Stomach (tissue), 19 donors: ENCODE measurements at places on chromosomes 7 and 10. TPM values are rescaled to one million over a fixed set of nuclear protein-coding genes. Genes with fewer than 3 reads are reported as not detected.

The PRKAR2B gene
- polyA plus RNA-seq = 39.6 TPM

The ADRB1 gene
- 0.76 TPM for polyA plus RNA-seq

The AOAH gene
- polyA plus RNA-seq = 1.6 TPM

The ENKUR gene
- polyA plus RNA-seq = 1.7 TPM

The RELN gene
- 0.58 TPM for polyA plus RNA-seq

The CDK5 gene
- polyA plus RNA-seq = 8.3 TPM

The DLX5 gene
- polyA plus RNA-seq = not detected

The EVX1 gene
- polyA plus RNA-seq = not detected

The PLAU gene
- 9.6 TPM for polyA plus RNA-seq

The STEAP1B gene
- not detected for polyA plus RNA-seq

The FGFBP3 gene
- polyA plus RNA-seq = 0.44 TPM

The ADGRA1 gene
- not detected for polyA plus RNA-seq

The HOGA1 gene
- 0.38 TPM for polyA plus RNA-seq

The ZNF25 gene
- polyA plus RNA-seq = 4.3 TPM

The SORCS3 gene
- not detected for polyA plus RNA-seq

The OR6V1 gene
- not detected for polyA plus RNA-seq

GRCh38 chr10:44908936-44909630 is 2.1 kb upstream of the TMEM72 start:
- no peak overlapping the region for H3K27ac ChIP-seq
- H3K4me1 ChIP-seq = peaks cover 46% of the 10 kb centered on the region
- no peaks in the 10 kb centered on the region for H3K27me3 ChIP-seq
- no peak for DNase-seq

GRCh38 chr7:2211259-2211880 is 21.4 kb downstream of the MAD1L1 start:
- no peak for DNase-seq
- no peak overlapping the region for H3K27ac ChIP-seq
- H3K4me1 ChIP-seq = no peaks in the 10 kb centered on the region

- H3K36me3 ChIP-seq = no peaks in the 10 kb centered on the region
- no peak overlapping the region for H3K27ac ChIP-seq
- H3K4me1 ChIP-seq = no peaks in the 10 kb centered on the region
- no peak overlapping the region for H3K4me3 ChIP-seq
- no peaks in the 10 kb centered on the region for H3K27me3 ChIP-seq
These were observed 1262.0 kb downstream of the TYW1 start for GRCh38 chr7:68258609-68259008.

GRCh38 chr7:2838873-2839578 is 5.1 kb downstream of the GNA12 start:
- H3K36me3 ChIP-seq = no peaks in the 10 kb centered on the region
- no peak for DNase-seq
- H3K27me3 ChIP-seq = no peaks in the 10 kb centered on the region
- peaks cover 51% of the 10 kb centered on the region for H3K4me1 ChIP-seq
- H3K4me3 ChIP-seq = no peak overlapping the region
- no peak overlapping the region for H3K27ac ChIP-seq

- H3K4me3 ChIP-seq = no peak overlapping the region
- peaks cover 26% of the 10 kb centered on the region for H3K4me1 ChIP-seq
- peak overlapping the region; percentile 62 for H3K27ac ChIP-seq
- H3K36me3 ChIP-seq = peaks cover 42% of the 10 kb centered on the region
- H3K27me3 ChIP-seq = no peaks in the 10 kb centered on the region
- no peak for DNase-seq
These were observed 31.4 kb upstream of the TRIM8 start for GRCh38 chr10:102612964-102613275.

DNA sequence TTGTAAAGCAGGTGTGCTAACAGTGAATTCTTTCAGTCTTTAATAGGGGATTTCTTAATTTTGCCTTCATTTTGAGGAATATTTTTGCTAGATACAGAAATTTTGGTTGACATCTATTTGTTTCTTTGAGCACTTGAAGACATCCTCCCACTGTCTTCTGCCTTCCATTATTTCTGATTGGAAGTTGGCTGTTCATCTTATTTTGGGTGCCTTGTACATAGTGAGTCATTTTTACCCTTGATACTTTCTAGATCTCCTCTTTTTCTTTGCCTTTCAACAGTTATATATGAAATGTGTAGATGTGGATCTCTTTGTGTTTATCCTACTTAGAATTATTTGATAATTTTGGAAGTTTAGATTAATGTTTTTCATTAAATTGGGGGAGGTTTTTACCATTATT is 631.0 kb downstream of the AUTS2 start:
- H3K4me3 ChIP-seq = no peak overlapping the region
- no peak overlapping the region for H3K27ac ChIP-seq
- DNase-seq = no peak
- H3K4me1 ChIP-seq = no peaks in the 10 kb centered on the region
- no peaks in the 10 kb centered on the region for H3K36me3 ChIP-seq
- H3K27me3 ChIP-seq = no peaks in the 10 kb centered on the region

GRCh38 chr7:98429799-98430198 is 28.9 kb upstream of the BAIAP2L1 start:
- H3K4me3 ChIP-seq = no peak overlapping the region
- DNase-seq = no peak
- no peaks in the 10 kb centered on the region for H3K4me1 ChIP-seq
- H3K27ac ChIP-seq = no peak overlapping the region

- H3K4me1 ChIP-seq = no peaks in the 10 kb centered on the region
- H3K36me3 ChIP-seq = no peaks in the 10 kb centered on the region
- no peak overlapping the region for H3K27ac ChIP-seq
- DNase-seq = no peak
These were observed 168.8 kb upstream of the FRMD4A start for GRCh38 chr10:14499601-14499904.

GRCh38 chr7:25029075-25029474 is 49.1 kb upstream of the OSBPL3 start:
- H3K36me3 ChIP-seq = no peaks in the 10 kb centered on the region
- H3K27me3 ChIP-seq = no peaks in the 10 kb centered on the region
- DNase-seq = no peak
- H3K27ac ChIP-seq = no peak overlapping the region

GRCh38 chr10:17003651-17004286 is 125.8 kb downstream of the CUBN start:
- no peaks in the 10 kb centered on the region for H3K27me3 ChIP-seq
- no peak overlapping the region for H3K4me3 ChIP-seq
- no peaks in the 10 kb centered on the region for H3K36me3 ChIP-seq
- no peak for DNase-seq
- peak overlapping the region; percentile 72 for H3K27ac ChIP-seq
- peaks cover 30% of the 10 kb centered on the region for H3K4me1 ChIP-seq

DNA sequence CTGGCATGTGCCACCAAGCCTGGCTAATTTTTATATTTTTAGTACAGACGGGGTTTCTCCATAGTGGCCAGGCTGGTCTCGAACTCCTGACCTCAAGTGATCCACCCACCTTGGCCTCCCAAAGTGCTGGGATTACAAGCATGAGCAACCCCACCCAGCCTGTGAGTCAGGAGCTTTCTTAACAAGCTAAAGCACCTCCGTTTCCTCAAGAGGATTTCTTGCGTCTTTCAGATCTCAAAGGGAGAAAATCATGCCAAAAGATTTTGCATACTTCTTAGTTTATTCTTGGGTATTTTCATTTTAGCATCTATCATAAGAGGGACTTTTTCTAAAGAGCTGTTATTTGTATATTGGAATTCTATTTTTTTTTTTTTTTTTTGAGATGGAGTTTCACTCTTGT is 47.9 kb upstream of the FOXK1 start:
- H3K36me3 ChIP-seq = no peaks in the 10 kb centered on the region
- H3K4me1 ChIP-seq = peaks cover 7% of the 10 kb centered on the region
- no peak for DNase-seq
- no peaks in the 10 kb centered on the region for H3K27me3 ChIP-seq

GRCh38 chr7:1661461-1661860 is 8.6 kb upstream of the ELFN1 start:
- H3K27me3 ChIP-seq = peaks cover 79% of the 10 kb centered on the region
- H3K27ac ChIP-seq = no peak overlapping the region
- peaks cover 25% of the 10 kb centered on the region for H3K4me1 ChIP-seq
- H3K36me3 ChIP-seq = no peaks in the 10 kb centered on the region

DNA sequence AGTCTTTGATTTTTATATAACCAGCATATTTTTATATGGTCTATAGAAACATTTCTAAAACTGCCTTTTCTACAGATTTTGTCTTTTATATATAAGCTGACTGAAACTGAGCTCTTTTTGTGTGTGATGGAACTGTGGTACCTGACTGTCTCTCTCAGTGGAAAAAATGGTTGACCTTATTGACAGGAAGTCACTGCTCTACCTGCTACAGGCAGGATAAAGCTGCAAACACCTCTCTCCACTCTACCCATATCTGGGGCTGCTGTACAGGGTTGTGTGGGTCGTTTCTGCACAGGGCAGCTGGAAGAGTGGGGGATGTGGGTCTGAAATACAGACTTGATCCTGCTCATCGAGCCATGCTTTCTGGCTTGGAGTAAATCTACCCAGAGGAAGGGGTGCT is 48.5 kb downstream of the BBS9 start:
- peaks cover 29% of the 10 kb centered on the region for H3K36me3 ChIP-seq
- no peak for DNase-seq
- no peak overlapping the region for H3K27ac ChIP-seq
- no peak overlapping the region for H3K4me3 ChIP-seq

DNA sequence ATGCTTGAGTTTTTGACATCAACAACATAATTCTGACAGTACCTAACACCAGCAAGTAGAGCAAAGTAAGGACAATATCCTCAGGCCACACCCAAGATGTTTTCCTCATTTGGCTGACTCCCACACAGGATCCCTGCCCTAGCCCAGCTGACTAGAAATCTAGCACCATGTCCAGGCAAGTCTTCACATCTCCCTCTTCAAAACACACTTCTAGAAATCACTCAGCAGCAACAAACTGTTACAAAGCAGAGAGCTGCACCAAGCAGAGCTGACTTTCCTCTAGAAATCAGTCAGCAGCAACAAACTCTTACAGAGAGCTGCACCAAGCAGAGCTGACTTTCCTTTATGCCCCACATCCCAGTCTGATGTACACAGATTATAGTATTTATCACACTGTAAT is 7.7 kb downstream of the TMEM168 start:
- H3K4me3 ChIP-seq = no peak overlapping the region
- peaks cover 20% of the 10 kb centered on the region for H3K4me1 ChIP-seq
- no peaks in the 10 kb centered on the region for H3K27me3 ChIP-seq

- H3K27me3 ChIP-seq = no peaks in the 10 kb centered on the region
- peaks cover 69% of the 10 kb centered on the region for H3K4me1 ChIP-seq
These were observed 1.2 kb upstream of the ITGB1 start for GRCh38 chr10:32959006-32959920.

GRCh38 chr10:7231509-7232414 is 179.1 kb downstream of the SFMBT2 start:
- DNase-seq = no peak
- peaks cover 21% of the 10 kb centered on the region for H3K36me3 ChIP-seq
- no peak overlapping the region for H3K4me3 ChIP-seq
- no peaks in the 10 kb centered on the region for H3K27me3 ChIP-seq
- H3K4me1 ChIP-seq = peaks cover 10% of the 10 kb centered on the region

DNA sequence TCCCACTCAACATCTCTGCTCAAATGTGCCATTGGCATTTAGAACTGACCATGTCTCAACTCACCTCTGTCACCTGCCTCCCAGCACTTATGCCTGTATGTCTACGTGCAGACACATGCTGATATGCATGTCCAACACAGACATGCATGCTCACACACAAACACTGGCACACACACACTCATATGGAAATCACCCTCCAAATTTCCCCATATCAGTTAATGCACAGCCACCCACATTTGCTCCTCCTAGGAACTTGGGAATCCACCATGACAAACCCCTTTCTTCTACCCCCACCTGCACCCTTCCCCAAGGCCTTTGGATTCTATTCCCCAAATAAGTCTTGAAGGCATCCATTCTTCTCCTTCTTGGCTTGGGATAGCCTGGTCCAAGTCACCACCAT is 4.4 kb downstream of the FAM170B start:
- no peaks in the 10 kb centered on the region for H3K4me1 ChIP-seq
- DNase-seq = no peak

- H3K4me1 ChIP-seq = no peaks in the 10 kb centered on the region
- no peaks in the 10 kb centered on the region for H3K36me3 ChIP-seq
- DNase-seq = no peak
- no peaks in the 10 kb centered on the region for H3K27me3 ChIP-seq
- no peak overlapping the region for H3K27ac ChIP-seq
These were observed 27.7 kb downstream of the FZD1 start for GRCh38 chr7:91291902-91292301.

DNA sequence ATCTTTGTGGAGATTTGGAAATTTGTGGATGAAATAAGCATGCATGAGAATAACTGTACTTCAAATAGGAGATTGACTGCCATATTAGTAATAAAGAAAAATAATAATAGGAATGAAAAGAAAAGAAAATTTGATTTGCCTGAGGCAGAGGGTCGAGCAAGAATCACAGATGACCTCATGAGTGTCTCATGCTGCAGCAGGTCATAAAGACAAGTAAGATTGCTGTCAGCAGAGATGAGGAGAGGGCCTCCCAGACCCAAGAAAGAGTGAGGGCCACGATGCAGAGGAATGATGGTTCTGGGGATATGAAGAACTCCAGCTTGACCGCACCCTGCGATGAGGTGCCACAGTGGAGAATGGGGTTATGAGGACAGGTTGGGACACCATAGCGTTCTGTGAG is 39.2 kb downstream of the TOMM7 start:
- H3K27me3 ChIP-seq = no peaks in the 10 kb centered on the region
- no peak overlapping the region for H3K27ac ChIP-seq
- H3K4me3 ChIP-seq = no peak overlapping the region
- H3K36me3 ChIP-seq = no peaks in the 10 kb centered on the region

GRCh38 chr7:64630496-64630895 is 35.4 kb upstream of the ZNF107 start:
- H3K4me1 ChIP-seq = no peaks in the 10 kb centered on the region
- peak; percentile 24 for DNase-seq
- H3K27me3 ChIP-seq = no peaks in the 10 kb centered on the region
- H3K4me3 ChIP-seq = no peak overlapping the region

DNA sequence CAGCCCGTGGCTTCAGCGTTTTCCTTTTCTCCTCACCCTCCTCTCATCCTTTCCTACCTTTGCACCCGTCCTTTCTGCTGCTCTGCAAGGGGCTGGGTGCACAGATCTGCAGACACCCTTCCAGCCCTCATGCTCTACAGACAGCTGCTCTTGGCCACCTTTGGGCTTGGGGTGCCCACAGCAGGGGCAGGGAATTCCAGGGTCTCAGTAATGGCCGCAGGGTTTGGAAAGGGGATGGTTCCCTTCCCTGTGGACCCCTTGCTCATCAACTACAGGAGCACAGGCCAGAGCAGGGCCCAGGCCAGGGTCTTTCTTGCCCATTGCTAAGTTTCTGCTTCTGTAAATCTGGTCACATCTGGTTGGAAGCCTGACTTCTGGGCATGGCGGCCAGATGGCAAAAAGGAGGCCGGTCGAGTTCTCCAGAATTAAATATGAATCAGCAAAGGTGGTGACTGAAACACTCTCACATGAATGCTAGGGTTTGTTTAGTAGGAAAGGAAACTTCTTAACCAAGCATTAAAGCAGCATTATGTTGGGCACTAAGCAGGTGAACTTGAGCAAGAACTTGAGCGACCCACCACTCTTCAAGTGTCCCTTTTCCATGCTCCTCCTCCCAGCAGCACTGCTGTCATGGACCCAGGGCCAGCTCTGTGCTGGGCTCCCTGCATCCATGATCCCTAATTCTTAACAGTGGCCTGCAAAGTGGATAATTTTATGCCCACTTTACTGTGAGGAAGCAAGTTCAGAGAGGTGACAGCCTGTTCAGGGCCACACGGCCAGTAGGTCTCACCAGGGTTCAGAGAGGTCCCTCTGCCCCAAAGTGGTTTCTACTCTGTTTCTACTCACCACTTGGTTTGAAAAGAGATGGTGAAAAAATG is 1.5 kb downstream of the ECHDC3 start:
- no peak overlapping the region for H3K27ac ChIP-seq
- H3K36me3 ChIP-seq = no peaks in the 10 kb centered on the region
- DNase-seq = no peak
- H3K4me3 ChIP-seq = peak overlapping the region; percentile 52

GRCh38 chr10:107740962-107741690 is 576.6 kb upstream of the SORCS1 start:
- no peak for DNase-seq
- no peak overlapping the region for H3K27ac ChIP-seq
- H3K4me1 ChIP-seq = no peaks in the 10 kb centered on the region
- no peak overlapping the region for H3K4me3 ChIP-seq
- no peaks in the 10 kb centered on the region for H3K36me3 ChIP-seq
